Caco-2 (cell line): ENCODE measurements at places on chromosomes 16 and 17.

GRCh38 chr17:78316115-78316866 is 43.6 kb downstream of the SOCS3 start:
- no peak for DNase-seq

- no peak for DNase-seq
Measured at GRCh38 chr17:20173091-20173490, 163.9 kb downstream of the SPECC1 start.

DNA sequence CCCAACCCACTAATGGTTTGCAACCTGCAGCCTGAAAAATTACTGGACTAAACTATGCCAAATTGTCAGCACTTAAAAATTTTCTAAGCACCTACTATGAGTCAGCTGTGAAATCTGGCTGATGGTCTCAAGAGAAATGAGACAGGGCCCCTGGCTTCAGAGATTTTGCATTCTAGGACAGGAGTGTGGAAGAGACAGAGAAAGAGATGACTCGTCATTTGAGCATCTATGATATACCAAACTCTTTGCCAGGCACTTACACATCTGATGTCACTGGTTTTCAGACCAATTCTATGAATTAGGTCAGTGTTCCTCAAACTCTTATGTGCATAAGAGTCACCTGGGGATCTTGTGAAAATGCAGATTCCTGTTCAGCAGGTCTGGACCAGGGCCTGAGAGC is 44.4 kb downstream of the CLEC19A start:
- DNase-seq = no peak

DNA sequence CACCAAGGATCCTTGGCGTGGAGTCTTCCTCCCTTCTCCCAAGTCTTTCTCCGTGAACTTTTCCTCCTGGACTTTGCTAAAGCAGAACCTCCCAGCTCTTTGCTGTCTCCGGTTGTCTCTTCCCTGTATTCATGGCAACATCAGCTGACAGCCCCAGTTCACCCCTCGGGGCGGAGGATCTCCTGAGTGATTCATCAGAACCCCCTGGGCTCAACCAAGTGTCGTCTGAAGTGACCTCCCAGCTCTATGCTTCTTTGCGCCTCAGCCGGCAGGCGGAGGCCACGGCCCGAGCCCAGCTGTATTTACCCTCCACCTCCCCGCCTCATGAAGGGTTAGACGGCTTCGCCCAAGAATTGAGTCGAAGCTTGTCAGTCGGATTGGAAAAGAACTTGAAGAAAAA is 943 bp downstream of the CNTROB start:
- peak; percentile 29 for DNase-seq

DNA sequence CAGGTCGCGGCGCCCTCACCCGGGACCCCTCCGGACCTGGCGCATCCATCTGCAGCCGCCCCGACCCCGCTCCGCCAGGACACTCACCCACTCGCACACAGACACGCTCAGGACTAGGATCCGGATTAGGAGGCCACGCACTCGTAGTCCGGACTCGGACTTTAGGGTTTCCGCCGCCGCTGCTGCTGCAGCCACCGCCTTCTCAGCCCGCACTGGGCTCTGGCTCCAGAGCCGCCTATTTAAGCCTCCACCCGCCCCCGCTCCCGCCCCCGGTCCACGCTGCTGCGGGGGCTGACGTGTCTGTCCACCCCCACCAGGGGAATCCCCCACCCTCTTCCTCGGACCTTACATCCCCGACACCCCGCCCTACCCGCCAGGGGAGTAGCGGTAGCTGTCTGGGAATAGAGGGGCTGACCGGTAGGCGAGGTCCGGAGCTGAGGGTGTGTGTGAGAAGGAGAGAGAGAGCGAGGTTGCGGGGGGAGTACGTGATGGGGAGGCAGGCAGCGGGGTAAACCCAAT is at the start of gene RRAD:
RRAD (minus strand) TSS at position 214 of the 519 bp plus-strand sequence. CDS start 356 bp downstream, outside the sequence.
- no peak for DNase-seq

GRCh38 chr17:39629898-39630297 is 3.1 kb downstream of the PPP1R1B start:
- no peak for DNase-seq

- no peak for DNase-seq
Measured at GRCh38 chr16:30769379-30770089, 7.4 kb downstream of the RNF40 start.
